Omental fat pad (tissue), 4 donors: ENCODE measurements at places on chromosomes 12 and 14.

- DNase-seq: no peak
Measured at GRCh38 chr12:89621521-89621920, 87.1 kb downstream of the ATP2B1 start.

- no peak for DNase-seq
Measured at GRCh38 chr12:11651785-11652184, 2.3 kb downstream of the ETV6 start.

GRCh38 chr12:93180566-93180965, 197.2 kb upstream of the NUDT4 start:
- no peak for DNase-seq

DNA sequence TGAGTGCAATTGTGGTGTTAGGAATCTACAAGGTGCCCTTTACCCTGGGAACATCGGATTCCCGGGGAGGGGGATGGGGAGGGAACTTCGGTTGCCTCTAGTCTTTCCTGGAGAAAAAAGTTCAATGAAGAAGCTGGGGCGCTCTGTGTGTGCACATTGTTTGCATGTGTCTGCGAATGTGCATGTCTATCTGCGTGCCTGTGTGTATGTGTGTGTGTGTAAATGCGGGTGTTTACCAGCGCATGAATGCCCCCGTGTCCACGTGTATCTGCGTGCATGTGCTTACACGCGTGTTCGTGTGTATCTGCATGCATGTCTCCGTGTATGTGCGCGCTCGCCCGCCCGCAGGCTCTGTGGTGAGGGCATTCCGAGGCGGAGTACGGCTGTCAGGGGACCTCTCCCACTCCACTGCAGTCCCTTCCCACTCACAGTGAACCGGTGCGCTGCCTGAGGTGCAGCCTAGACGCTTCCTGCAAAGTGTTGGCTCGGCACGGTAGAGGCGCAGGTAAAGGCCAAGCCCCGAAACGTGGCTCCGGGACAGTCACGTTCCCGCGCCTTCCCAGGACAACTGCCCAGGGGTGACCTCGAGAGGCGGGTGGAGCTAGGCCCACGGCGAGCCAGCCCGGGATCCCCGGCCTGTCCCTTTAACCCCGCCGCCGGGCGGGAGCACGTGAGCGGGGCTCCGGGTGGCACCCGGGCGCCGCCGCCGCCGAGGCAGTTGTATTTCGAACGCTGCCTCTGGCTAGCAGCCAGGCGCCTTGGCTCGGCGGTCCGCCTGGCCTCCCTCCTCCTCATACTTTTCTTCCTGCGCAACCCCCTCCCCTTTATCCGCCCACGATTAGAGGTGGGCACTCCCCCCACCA, 539 bp upstream of the HMGA2 start:
- no peak for DNase-seq

DNA sequence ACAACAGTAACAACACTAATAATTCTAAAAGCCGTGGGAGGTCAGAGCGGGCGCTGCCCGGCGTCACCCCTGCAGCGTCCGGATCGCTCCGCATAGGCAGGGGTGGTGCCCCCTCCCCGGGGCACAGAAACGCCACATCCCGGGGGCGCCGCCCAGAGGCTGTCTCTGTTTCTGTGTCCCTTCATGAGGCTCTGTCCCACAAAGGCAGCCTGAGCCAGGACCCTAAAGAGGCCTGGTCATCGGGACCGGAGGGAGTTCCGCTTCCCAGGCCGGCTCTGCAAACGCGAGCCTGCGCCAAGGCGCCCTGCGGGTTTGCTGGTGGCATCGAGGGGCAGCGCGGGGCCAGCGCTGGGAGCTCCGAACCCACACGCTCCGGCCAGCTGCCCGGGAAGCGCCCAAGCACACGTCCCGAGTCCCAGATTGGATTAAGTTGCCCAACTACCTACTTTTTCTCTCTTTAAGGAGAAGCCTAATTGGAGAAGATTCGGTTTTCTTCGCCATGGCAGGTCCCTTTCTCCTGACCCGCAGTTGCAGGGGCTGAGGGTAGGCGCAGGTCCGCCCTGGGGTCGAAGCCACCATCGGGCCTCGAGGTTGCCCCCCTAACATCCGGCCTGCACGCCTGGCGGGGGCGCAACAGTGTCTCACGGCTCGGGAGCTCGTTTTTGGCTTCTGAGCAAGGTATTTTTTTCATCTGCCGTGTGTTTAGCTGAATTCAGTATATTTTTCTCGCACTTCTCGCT, 421.7 kb downstream of the VRK1 start:
- DNase-seq: no peak

GRCh38 chr14:80269353-80269925, 58.1 kb upstream of the DIO2 start:
- DNase-seq: no peak

GRCh38 chr12:62714774-62715721, 219.9 kb downstream of the PPM1H start:
- DNase-seq: no peak

- DNase-seq: no peak
Measured at GRCh38 chr12:26555139-26555538, 277.9 kb downstream of the ITPR2 start.

GRCh38 chr14:69880893-69881292, 1.7 kb downstream of the SMOC1 start:
- DNase-seq: no peak

DNA sequence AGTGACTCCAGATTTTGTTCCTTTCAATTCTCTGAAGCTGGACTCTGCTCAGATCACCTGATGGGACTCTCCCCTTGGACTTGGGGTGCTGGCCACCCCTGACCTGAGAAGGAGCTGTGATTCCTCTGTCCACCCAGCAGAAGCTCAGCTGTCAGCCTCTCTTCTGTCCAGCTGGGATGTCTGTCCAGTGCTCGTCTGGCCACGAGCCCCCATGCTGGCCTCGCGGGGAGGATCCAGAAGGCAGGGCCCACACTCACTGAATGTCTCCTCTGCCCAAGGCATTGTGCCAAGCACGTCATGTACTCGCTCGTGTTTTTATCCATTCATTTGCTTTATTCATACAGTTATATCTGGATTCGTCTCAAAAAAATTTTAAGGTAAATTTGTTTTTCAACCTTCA, 14.2 kb upstream of the SLC24A4 start:
- DNase-seq: no peak
